NCI-H1092 (cell line): ENCODE measurements at places on chromosomes 12 and 14.
A peak's percentile ranks its signal among the peaks of the same experiment; 100 is the strongest.

GRCh38 chr14:23172096-23172495 lies 11.4 kb downstream of the SLC7A8 start:
- no peak for DNase-seq

GRCh38 chr14:43896044-43896443 lies 611.0 kb downstream of the FSCB start:
- no peak for DNase-seq

- DNase-seq: no peak
These were observed 65.4 kb downstream of the FZD10 start for GRCh38 chr12:130227641-130228040.

GRCh38 chr12:127162307-127162706 lies 1104.7 kb upstream of the TMEM132C start:
- no peak for DNase-seq

GRCh38 chr14:50093496-50093895 lies 22.9 kb downstream of the VCPKMT start:
- no peak for DNase-seq

- DNase-seq: no peak
These were observed 428.7 kb downstream of the AEBP2 start for GRCh38 chr12:19867970-19868369.

- no peak for DNase-seq
These were observed 4.1 kb upstream of the DHH start for GRCh38 chr12:49098703-49099102.

- DNase-seq: peak; percentile 82
These were observed 41.2 kb downstream of the DGLUCY start for GRCh38 chr14:91154851-91155625.

GRCh38 chr12:60391051-60391450 lies 795.2 kb downstream of the SLC16A7 start:
- DNase-seq: no peak

- no peak for DNase-seq
These were observed 3.4 kb downstream of the ACTN1 start for GRCh38 chr14:68975667-68976066.

DNA sequence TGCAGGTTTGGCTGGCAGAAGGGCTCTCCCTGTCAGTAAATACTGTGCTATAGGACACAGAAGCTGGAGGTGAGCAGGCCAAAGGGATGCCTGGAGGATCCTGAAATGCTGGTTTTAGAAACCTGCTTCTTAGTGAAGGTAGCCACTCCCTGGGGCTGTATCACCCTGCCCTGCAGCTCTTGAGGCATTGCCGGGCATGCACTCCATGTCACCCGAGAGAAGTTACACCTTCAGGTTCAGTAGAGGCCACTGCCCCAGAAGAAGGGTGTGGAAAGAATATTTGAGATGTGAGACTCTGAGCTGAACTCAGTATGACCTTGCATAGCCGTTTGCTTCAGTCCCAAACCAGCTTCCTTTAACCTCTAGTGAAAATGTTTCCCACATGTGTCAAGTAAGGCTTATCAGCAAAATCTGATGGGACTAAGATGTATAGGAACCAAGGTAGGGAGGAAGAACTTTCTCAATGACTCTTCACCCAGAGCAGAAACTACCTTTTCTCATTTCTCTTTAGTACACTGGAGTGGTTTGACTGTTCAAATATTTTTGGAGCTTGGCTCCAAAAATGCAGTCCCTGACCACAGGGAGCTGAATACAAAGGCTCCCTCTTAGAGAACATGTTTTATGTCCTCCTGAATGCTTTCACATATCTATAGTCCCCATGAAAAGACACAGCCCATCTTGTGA lies 164.5 kb upstream of the DYRK2 start:
- no peak for DNase-seq

- no peak for DNase-seq
These were observed 174.5 kb downstream of the CALM1 start for GRCh38 chr14:90571149-90571947.

- no peak for DNase-seq
These were observed 122.1 kb downstream of the CALM1 start for GRCh38 chr14:90518941-90519256.

DNA sequence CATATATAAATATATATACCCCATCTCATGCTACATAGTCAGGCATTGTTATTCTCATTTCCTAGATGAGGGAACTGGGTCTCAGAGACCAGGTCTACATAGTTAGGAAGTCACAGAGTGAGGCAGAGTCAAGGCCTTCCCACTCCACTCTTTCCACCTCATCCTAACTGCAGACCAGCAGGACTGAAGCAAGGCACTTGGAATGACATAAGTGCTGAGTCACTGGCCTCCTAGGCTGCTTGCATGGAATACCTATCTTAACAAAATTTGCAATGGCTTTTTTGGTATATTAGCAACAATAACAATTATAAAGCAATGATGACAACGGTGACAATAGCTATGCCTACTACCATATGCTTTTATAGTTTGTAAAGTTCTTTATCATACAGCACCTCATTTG lies 5.4 kb upstream of the ANO4 start:
- DNase-seq: no peak

DNA sequence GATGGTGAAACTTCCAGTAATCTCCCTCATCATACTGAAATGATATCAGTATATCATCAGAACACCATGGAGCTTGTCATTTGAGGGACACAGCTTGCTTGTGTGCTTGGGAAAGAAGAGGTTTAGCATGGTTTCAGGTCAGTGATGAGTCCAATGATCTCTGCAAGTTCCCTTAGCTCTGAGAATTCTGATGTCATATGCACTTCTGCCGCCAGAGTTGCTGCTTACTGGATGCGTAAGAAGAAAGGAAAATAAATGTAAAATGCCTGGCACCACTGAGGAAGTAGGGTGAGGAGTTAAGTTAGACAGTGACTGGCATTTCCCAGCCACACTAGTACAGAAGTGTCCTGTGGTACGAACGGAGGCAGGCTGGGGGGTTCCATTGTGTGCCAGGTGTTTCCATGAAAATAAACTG lies 22.6 kb downstream of the PRKCH start:
- DNase-seq: no peak

GRCh38 chr12:6819106-6820030 lies 2.3 kb upstream of the GPR162 start:
- DNase-seq: no peak

- DNase-seq: no peak
These were observed 232.2 kb downstream of the NUAK1 start for GRCh38 chr12:105906561-105906960.

DNA sequence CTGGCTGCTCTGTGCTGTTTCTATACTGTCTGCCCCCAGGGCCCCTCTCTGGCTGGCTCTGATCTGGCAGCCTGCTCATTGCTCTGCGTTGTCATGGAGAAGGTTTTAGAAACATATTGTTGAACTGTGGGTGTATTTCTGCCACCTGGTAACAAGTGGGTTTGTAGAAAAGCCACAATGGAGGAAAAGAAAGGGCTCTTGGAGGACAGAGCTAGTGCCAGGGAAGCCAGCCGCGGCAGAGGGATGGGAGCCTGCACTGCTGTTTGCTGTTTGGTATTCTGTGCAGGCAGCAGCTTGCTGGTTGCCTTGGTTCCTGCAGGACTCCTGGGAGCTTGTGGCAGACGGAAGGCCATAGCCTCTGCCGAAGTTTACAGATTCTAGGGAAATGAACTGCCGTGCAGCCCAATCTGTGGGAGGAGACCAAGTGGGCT lies 15.1 kb downstream of the CCDC177 start:
- DNase-seq: peak; percentile 91

DNA sequence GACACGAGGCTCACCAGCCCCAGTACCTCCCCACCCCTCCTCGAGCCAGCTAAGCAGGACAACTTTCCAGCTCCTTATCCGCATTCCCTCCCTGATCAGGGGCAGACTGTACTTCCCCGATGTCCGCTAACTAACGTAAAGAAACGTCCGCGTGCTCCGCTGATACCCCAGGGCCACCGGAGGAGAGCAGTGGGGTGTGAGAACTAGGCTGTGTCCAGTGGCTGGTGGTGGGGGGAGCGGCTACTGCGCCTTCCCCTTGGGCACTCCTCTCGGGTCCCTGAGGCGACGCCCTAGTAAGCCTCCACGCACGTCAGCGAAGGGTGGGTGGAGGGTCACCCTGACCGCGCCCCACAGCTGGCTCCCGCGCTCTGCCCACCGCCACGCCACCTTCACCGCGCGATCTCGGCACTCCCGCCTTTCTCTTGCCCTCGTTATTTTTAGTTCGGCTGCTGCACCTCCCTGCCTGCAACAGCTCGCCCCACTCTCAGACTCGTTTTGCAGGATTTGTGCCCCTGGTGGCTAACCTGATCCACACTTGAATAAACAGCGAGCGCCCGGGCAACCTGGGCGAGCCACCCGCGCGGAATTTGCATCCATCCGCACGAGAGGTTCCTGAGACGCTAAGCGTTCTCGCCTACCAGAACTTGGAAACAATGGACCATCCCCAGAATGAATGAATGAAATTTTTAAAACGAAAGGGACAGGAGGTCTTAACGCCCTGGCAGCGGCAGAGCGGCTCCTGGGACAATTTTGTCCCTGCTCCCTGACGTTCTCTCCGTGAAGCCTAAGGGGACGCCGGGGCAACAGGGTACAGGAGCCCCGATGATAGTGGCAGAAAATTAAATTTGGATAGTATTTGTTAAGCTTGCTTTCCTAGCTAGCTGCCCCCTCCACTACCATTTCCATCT lies 6.9 kb upstream of the BMP4 start:
- no peak for DNase-seq

DNA sequence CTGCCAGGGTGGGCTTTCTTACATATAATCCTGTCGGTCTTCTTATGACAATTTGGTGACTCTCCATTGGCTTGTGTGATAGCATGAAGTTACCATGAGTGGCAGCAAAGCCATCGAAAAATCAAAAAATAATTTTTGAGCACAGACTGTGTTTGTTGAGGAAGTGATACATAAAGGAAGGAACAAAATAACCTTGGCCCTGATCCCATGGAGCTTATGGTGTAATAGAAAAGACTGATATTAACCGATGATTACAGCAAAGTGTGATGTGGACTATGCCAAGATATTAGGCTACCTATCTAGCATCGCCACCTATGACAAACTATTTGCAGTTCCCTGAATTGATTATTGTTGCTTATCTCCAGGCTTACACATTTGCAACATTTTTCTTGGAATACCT lies 383.2 kb downstream of the AEBP2 start:
- no peak for DNase-seq

GRCh38 chr14:34174973-34175372 lies 224.1 kb upstream of the EGLN3 start:
- DNase-seq: no peak

- DNase-seq: no peak
These were observed 106.9 kb upstream of the OR4E1 start for GRCh38 chr14:21780429-21781084.

DNA sequence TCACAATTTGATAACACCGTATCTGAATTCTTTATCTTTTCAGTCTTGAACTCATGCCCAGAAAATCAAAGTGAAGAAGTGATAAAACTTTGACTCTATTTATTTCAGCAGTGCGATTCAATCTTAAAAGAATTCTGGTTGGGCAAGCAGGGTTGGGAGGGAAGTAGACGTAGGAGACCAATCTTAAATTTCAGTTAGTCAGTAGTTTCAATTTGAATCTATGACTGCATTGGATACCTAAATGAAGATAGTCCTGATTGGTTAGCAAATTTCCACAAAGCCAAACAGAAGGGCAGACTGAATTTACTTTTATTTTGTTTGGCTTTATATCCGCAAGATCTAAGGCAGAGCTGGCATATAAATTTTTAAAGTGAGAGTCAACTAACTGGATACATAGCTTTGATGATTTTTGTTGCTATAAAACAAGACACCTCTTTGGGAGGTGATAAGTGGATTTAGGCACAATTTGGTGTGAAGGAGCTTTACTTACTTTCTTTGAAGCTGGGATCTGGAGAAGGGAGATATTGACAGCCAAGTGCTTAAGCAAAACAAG lies 2.6 kb downstream of the ACSS3 start:
- no peak for DNase-seq

DNA sequence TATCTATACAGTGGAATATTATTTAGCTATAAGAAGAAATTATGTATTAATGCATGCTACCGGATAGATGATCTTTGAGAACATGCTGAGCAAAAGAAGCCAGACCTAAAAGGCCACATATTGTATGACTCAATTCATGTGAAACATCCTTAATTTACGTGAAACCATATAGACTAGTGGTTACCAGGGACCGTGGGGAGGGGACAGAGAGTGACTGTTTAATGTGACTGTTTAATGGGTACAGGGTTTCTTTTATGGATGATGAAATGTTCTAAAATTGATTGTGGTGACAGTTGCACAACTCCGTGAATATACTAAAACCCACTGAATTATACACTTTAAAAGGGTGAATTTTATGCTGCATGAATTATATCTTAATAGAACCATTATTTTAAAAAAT lies 8.5 kb upstream of the BCL7A start:
- DNase-seq: no peak

- no peak for DNase-seq
These were observed 3.5 kb downstream of the RAP1B start for GRCh38 chr12:68614105-68614679.

DNA sequence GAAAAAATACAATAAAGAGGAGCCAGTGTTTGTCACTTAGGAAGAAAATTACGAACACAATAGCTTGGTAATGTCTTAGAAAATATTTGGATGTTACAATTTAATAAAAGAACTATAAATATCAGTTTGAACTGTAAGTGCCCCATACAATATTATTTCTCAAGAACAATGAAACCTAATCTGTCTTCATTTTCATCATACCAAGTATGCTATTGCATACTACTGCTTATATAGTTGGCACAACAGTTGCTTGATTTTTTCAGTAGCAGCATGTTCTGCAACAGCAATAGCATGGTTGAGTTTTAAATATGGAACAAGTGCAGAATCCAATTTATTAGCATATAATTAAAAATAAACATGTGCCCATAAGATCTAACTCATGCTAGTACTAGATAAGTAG lies 564.6 kb downstream of the C12orf50 start:
- DNase-seq: no peak

- no peak for DNase-seq
These were observed 91.6 kb upstream of the HIF1A start for GRCh38 chr14:61603736-61604135.

DNA sequence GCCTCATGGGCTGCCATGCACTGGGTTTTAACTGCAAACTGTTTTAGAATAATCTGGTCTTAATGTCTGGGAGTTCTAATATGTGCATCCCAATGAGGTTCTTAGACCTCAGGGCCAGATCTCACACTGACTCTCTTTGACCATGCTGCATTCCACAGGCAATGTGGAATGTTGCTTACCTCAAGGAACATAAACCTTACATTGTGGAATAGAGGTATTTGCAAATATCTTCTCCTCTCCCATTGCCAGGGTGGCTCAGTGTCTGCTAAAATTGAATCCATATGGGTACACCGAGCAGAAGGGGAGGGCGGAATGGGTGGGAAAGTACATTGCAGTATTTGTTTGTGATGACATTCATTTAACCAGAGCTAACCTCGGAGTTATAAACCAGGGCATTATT lies 78.6 kb downstream of the CHST11 start:
- DNase-seq: no peak

GRCh38 chr14:72118841-72119240 lies 186.6 kb downstream of the RGS6 start:
- DNase-seq: no peak

DNA sequence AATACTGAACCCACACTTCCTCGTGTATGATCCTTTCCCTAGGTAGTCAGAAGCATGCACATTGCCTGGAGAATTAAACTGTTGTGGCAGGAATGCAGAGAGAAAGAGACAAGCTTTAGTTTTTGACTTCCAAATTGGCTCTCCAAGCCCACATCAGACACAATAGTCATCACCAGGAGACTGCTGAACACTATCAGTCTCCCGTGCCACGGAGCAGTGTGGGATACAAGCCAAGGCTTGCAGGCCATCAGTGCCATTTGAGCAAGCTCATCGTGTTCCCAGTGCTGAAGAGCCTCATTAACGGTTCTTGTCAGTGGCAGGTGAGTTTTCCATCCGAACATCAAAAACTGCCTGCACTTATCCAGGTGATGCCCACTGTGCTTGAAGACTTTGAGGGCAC lies 410.8 kb downstream of the NAV3 start:
- peak; percentile 43 for DNase-seq
